Globus pallidus (tissue), 1 donor: ENCODE measurements at places on chromosomes 1 and 21.

- no peak for DNase-seq
Observed at GRCh38 chr1:15618655-15619525, 1.6 kb downstream of the DDI2 start.

- DNase-seq, result peak; percentile 39
Observed at GRCh38 chr1:67535474-67535873, 105.3 kb upstream of the SERBP1 start.

DNA sequence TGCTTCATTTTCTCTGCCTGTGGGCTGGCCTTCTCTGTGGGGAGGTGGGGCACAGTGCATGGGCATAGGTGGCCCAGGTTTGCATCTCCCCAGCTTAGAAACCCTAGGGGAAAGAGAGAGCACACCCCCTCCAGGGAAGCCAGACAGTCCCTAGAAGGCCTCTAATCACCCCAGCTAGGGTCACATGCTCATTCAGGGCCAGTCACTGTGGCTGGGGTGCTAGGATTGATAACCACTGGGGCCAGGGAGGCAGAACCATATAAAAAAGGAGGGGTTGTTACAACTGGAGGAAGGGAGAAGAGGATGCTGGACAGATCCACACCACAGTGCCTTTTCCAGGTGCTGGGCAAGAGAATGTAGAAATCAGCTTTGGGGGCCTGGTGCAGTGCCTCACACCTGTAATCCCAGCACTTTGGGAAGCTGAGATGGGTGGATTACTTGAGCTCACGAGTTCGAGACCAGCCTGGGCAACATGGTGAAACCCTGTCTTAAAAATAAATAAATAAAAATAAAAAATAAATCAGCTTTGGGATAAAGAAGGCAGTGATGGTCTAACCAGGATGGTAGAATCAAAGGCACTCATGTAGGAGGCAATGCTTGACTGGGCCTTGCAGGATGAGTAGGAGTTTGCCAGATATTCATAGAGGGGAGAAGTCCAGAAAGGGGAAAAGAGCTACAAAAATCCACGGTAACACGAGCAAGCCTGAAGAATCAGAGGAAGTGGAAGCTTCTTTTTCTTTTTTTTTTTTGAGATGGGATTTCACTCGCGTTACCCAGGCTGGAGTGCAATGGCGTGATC is 19.5 kb downstream of the FBLIM1 start:
- DNase-seq, result no peak

- no peak for DNase-seq
Observed at GRCh38 chr1:235702412-235702811, 52.8 kb upstream of the GNG4 start.

DNA sequence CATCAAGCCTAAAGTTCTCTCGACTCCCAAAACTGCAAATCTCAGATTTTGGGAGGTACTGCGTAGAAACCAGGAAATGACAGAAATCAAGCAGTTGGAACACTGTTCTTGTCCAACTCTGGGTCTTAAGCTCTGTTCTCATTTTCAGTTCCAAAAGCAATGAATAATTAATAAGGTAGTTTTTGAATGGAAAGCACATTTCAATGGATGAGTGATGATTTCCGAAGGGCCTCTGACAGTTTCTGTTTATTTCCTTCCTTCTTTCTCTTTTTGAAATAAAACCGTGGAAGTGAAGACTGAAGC is 20.9 kb upstream of the TARBP1 start:
- no peak for DNase-seq

DNA sequence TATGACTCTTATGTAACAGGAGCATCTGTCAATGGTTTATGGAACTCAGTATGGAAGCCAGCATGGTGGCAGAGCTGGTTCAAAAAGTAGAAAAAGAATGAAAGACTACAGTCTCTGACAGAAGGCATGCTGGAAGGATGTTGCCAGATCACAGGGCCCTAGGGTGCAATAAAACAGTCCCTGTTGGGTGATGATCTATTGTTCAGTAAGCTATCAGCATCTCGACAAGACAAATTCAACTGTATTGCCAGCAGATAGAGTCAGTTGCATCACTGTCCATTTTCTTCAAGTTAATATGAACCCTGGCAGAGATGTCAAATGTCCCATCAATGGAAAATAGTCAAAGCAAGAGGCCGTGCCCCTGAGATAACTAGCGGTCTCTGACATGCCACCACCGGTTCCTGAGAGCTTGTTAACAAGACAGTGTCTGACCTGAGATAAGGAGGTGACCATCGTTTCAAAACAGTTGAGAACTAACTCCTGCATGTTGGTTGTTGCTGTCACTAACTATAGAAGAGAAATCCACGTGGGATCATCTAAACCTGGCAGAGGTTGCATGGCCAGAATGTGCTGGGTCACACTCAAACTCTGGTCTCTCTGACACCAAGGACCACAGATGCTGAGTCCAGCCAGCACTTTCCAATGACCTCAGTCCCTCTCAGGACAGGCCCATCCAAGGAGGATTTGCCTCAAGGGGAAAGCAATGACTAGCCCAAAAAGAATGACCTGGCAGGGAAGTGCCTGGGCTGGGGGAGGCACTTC is 125.9 kb downstream of the RIPK4 start:
- DNase-seq, result no peak

GRCh38 chr1:227796359-227796915 is 19.0 kb upstream of the PRSS38 start:
- DNase-seq, result no peak
